Fibroblast of upper back skin (primary cell): ENCODE measurements at places on chromosomes 16 and 17.

GRCh38 chr16:86018071-86018470, 119.1 kb downstream of the IRF8 start:
- DNase-seq: no peak

DNA sequence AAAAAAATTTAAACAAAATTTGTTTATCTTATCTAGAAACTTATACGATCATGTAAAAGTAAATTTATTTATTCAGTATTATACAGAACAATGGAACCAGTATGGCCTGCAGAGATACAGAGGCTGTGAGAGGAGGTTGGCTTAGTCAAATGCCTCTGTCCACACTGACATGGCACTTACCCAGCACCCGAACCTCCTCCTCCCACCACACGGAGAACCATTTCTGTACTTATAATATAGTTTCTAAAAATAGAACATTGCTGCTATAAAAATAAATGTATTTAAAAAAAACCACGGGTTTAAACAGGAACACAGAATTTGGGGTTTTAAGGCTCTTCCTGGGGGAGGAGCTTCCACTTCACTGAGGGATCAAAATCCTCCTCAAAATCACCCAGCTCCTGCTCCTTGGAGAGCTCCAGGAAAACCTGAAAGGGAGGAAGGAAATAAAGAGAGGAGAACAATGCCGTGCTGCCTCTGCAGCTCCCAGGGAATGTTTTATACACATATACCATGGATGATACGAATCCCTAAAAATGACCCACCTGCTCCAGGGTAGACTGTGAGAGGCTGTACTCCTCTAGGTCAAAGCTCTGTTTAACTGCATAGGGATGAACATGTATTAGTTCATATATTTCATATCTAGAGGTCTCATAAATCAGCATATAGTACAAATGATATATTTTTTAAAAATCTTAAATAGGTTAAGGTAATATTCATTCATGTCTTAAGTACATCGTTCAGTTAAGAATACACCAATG, 87.3 kb downstream of the ABCA8 start:
- no peak for DNase-seq

DNA sequence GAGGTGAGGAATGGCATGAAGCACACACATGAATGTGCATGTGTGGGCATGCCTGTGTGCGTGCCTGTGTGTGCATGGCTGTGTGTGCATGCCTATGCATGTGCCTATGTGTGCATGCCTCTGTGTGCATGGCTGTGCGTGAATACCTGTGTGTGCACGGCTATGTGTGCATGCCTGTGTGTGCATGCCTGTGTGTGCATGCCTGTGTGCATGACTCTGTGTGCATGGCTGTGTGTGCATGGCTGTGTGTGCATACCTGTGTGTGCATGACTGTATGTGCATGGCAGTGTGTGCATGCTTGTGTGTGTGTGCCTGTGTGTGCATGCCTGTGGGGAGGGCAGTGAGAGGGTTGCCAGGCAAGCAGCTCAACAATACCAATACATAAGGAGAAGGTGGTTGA, 276.5 kb upstream of the ERCC4 start:
- no peak for DNase-seq

DNA sequence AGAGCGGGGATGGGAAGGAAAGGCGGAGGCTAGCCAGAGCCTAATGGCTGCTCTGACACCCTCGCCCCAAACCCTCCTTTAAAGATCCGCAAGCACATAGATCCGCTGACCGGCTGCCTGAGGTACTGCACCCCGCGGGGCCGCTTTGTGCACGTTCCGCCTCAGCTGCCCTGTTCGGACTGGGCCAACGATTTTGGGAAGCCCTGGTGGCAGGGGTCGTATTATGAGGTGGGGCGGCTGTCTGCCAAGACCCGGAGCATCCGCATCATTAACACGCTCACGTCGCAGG, 663 bp downstream of the CYB5D1 start:
- peak; percentile 42 for DNase-seq

- DNase-seq: peak; percentile 60
Measured at GRCh38 chr17:42183741-42184711, 1.2 kb downstream of the HCRT start.

DNA sequence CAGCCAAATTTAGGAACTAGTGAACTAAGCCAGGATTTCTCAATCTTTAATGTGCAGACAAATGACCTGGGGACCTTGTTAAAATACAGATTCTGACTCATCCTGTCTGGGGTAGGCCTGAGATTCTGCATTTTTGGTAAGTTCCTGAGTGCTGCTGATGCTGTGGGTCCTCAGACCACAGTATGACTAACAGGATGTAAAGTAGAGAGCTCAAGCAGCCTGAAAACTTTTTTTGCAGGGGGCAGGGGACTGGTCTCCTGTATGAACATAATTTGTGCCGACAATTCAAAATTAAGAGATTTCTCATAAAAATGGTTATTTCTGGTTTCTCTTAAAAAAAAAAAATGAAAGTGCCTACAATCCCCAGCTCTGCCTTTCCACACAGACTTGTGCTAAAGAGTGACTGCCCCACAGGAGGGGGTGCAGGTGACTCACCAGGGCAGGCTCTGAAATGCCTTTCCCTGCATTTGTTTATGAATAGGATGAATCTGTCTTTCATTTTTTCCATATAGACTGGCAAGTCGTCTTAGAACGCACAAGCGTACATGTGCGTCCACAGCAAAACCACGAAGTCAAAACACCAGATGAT, 271.5 kb downstream of the PHKB start:
- peak; percentile 98 for DNase-seq

DNA sequence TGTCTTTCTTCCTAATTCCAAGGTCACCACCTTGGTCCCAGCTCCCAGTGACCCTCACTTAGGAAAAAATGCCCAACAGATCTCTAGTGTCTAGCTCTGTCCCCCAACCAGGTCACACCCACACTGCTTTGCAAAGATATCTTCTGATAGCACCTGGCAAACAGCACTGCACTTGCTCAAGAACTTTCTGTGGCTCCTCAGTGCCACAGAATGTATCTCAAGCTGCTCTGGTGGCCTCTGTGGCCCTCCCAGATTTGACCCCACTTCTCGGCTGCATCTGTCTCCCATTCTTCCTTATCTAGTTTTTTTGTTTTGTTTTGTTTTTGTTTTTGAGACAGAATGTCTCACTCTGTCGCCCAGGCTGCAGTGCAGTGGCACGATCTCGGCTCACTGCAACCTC, 5.0 kb downstream of the ZNF688 start:
- DNase-seq: no peak

- DNase-seq: no peak
Measured at GRCh38 chr17:27849474-27850185, 43.5 kb downstream of the LYRM9 start.

- DNase-seq: peak; percentile 49
Measured at GRCh38 chr17:44558710-44559633, 1.7 kb downstream of the FZD2 start.

DNA sequence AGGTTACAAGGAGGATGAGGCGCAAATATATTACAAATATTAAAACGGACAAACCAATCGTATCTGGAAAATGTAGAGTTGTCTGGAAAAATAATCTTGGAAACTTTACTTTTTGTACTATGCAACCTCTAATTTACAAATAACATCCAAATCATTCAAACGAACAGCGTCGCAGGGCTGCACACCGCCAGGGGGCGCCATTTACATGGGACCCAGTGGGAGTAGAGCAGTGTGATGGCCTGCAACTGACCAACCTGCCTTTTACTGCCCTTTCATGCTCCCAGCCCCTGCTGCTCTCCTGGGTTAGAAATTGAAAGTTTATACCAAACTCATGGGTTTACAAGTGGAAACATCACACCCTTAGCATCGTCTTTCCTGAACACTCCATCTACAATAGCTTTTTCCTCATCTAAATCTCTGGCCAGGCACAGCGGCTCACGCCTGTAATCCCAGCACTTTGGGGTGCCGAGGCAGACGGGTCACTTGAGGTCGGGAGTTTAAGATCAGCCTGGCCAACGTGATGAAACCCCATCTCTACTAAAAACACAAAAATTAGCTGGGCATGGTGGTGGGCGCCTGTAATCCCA, 10.0 kb downstream of the PITPNC1 start:
- DNase-seq: peak; percentile 40

DNA sequence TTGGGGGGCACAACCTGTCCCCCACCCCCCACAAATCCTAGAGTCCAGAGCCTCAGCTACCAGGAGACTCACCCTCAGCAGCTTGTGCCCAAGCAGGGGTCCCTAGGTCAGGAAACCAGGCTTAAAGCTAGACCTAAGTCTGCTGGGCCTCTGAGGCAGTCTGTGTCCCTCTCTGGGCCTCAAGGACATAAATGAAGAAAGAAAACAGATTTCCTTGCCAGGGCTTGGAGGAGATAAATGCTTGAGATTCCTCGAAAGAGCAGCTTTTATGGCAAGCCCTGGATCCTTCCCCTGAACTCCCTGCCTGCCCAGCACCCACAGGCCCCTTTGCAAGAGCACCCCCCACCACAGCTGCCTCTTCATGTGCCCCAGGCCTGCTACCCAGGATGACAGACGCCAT, 3.3 kb downstream of the SRCIN1 start:
- DNase-seq: no peak
